MG63 (cell line): ENCODE measurements at places on chromosomes 1 and 21. TPM values are rescaled to one million over a fixed set of nuclear protein-coding genes. Genes with fewer than 3 reads are reported as not detected.

- DNase-seq = no peak
Measured at GRCh38 chr1:53734650-53735211, 4.2 kb downstream of the GLIS1 start.

- DNase-seq = no peak
Measured at GRCh38 chr1:60906039-60906438, 176.3 kb upstream of the NFIA start.

GRCh38 chr1:168340781-168341482 lies 60.3 kb downstream of the TBX19 start:
- DNase-seq = no peak

GRCh38 chr21:44020551-44020950 lies 8.4 kb downstream of the TRAPPC10 start:
- DNase-seq = no peak

DNA sequence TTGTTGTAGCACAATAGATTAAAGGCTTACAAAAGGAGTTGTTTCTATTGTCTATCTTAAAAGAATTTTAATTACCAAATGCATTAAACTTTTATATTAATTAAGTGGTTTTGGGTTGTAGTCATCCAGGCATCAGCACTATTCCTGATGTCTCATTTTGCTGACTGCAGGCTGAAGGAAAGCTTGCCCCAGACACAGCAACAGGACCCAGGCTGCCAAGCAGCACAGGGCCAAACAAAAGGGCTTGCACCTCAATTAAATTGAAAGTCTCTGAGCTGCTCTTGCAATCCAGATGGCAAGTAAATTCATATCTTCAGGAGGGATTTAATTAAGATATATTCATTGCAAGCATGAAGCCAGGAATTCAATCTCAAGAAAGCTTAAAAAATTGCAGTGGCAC lies 80.7 kb upstream of the CHODL start:
- DNase-seq = no peak

DNA sequence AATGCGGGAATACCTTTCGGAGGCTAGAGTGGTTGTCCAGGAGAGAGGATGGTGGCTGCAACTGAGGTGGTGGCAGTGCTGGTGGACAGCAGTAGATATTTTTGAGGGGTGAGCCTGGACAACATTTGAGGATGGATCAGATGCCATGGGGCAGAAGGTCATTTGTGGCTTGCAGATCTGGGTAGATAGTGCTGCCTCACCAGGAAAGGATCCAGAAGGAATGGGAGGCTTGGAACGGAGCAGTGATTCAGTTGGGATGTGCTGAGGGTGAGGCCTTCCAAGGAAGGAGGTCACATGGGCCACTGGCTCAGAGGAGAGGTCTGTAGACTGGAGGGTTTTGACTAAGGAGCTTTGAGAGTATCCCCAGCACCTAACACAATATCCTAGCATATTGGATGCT lies 110.8 kb upstream of the KAZN start:
- DNase-seq = peak; percentile 60

- peak; percentile 53 for DNase-seq
Measured at GRCh38 chr1:64403331-64403730, 66.6 kb upstream of the CACHD1 start.

DNA sequence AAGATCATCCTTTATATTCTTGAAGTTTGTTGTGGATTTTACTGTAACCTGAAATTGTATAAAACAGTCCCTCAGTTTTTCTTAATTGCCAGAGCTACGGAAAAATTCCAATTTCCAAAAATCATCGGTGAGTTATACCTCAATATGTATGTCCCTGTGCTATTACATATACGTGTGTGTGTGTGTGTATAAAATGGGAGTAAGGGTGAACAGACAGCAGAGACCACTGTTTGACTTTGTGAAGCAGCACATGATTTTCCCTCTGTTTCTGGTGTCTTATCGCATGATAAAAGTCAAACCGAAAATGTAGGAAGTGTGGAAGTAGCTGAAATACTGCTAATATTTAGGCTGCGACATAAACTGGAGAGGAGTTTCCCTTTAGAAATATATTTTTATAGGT lies 1.2 kb downstream of the OR2T1 start:
- DNase-seq = no peak

DNA sequence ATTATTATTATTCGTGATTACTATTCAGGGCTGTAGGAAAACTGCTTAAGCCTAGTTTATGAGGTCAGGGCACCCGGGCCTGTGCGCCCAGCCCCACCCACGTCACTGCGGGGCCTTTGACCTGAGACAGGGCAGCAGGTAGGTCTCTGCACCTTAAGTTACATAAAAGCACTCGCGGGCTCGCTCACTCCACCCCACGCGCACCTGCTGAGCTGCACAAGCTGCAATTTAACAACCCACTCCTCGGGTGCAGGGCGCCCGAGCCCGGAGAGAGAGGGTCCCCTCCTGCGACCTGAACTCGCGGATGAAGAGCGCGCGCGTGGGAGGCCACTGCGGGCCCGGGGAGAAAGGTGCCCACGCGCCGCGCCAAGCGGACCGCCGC lies 477 bp downstream of the ICMT start:
- DNase-seq = no peak

DNA sequence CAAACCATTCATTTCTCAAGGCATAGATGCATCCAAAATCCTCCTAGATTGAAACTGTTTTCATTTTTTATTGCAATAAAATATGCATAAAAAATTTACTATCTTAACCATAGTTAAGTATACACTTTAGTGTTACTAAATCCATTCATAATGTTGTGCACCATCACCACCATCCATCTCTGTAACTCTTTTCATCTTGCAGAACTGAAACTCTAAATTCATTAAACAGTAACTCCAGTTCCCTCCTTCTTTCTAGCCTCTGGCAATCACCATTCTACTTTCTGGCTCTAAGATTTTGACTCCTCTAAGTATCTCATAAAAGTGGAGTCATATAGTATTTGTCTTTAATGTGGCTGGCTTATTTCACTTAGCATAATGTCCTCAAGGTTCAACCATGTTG lies 236.8 kb downstream of the SMYD3 start:
- no peak for DNase-seq

- DNase-seq = no peak
Measured at GRCh38 chr1:114224196-114224907, 70.7 kb upstream of the SYT6 start.

Gene FCAMR
- not detected in 2 replicates for total RNA-seq

Gene OPRD1
- under 0.01 and 0.05 TPM in 2 replicates for total RNA-seq

Gene HTR6
- not detected in 2 replicates for total RNA-seq

Gene HES5
- not detected in 2 replicates for total RNA-seq

Gene TDRD5
- total RNA-seq = not detected in 2 replicates
